ENCODE measurements at places on chromosomes 4 and X.

- no peak for DNase-seq
Observed at GRCh38 chrX:11555759-11556158, 110.0 kb downstream of the ARHGAP6 start.

GRCh38 chr4:45692131-45692735 lies 431.6 kb downstream of the GABRG1 start:
- no peak for DNase-seq

GRCh38 chr4:152628128-152628527 lies 51.7 kb downstream of the TMEM154 start:
- DNase-seq, result no peak

- no peak for DNase-seq
Observed at GRCh38 chrX:132444936-132445335, 43.9 kb downstream of the MBNL3 start.

DNA sequence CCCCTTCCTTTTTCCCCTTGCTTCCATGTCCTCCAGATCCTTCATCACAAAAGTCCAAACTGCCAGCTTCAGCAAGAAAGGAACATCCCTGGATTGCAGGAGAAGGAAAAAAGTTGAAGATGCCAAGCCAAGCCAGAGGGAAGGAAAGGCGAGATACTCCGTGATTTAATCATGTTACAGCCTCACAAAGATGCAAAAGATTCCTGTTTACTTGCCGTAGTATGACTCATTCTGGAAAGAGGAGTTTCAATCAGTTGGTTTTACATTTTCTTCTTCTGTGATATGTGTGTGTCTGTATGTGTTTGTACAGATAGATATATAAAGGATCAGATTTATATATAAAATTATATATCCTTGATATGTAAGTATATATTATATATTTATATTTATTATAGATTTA lies 69.3 kb downstream of the BTC start:
- DNase-seq, result no peak

All from stimulated activated CD8-positive, alpha-beta memory T cell treated with anti-CD3 and anti-CD28 coated beads, Interleukin-2, amount 100 ng/mL, for 48 hours (primary cell).